ENCODE measurements at places on chromosomes 5 and 9.

GRCh38 chr5:59092758-59093157 is 509.9 kb downstream of the RAB3C start:
- no peak for DNase-seq

DNA sequence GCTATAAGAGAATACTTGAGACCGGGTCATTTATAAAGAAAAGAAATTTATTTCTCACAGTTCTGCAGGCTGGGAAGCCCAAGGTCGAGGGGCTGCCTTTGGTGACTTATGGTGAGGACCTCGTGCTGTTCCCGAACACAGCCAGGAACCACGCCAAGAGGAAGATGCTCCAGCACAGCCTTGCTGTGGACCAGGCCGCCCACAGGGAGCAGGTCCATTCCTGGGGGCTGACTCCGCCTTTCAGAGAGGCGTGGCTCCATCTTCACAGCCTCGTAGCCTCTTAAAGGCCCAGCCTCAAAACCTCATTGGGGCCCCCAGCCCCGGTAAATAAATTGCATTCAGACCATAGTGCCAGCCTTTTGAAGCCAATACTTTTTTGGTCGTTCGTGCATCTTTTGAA is 93.5 kb upstream of the CACNA1B start:
- DNase-seq = no peak

DNA sequence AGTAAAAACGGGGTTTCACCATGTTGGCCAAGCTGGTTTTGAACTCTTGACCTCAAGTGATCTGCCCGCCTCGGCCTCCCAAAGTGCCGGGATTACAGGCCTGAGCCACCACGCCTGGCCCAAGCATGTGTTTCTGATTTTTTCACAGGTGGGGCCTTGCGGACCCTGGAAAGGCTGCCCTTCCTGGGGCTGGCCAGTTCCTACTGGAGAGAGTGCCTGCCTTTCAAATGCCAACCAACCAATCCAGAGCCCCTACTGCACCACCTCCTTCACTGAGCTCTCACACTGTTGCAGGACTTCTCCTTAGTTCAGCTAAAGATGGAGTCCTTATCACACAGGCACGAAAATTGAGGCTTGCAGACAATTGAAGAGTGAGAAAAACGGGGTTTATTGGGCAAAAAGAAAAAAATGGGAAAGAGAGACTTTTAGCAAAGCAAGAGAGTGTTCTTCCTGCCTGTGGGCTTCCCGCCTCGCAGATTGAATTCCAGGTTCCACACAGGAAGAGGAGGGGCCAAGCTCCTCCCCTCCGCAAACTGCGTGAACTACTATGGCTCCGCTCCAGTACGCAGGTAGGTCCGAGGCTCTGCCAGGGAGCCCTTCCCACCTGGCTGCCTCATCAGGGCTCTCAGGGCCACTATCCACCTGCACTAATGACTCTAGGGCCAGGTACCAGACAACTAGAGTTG is 8.3 kb upstream of the CMBL start:
- DNase-seq = no peak

DNA sequence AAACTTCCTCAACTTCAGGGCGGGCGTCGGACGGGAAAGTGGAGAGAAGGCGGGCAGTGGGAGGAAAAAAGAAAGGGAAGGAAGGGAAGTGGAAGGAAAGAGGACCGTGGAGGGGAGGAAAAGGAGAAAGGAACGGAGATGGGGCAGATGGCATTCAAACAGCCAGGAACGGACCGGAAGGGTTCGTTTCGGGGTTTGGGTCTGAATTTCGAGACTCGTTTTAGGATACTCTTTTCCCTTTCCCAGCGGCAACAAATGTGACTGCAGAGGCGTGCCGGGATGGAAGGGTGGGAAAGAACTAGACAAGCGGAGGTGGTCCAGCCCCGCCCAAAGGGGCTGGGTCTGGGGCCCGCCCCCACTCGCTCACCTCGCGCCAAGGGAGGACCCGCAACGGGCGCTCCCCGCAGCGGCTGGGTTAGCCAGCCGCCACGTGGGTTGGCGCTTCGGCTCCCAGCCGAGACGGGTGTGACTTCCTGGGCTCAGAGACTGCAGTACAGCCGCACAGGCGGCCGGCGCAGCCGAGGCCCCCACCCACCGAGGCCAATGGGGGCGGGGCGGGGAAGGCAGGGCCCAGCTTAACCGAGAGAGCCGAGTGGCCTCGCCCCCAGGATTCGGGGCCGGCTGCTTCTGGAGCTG is 2.7 kb downstream of the VCAN start:
- no peak for DNase-seq

GRCh38 chr5:102531506-102531905 is 32.7 kb upstream of the SLCO6A1 start:
- no peak for DNase-seq

- DNase-seq = no peak
These were observed at the start of gene SMIM32 for GRCh38 chr5:136192526-136193321. SMIM32 (minus strand) TSS chr5:136193162; CDS start chr5:136192524, 638 bp downstream.

GRCh38 chr9:135584371-135584770 is 22.8 kb downstream of the PAEP start:
- DNase-seq = no peak

All from activated T-helper 1 cell treated with anti-CD3 and anti-CD28 coated beads, Interleukin-2, amount 50 U/mL, for 16 hours (primary cell).